ENCODE measurements at places on chromosomes 1 and 21.

- peak; percentile 46 for DNase-seq
Measured at GRCh38 chr1:108816049-108816893, 40.6 kb downstream of the AKNAD1 start.

DNA sequence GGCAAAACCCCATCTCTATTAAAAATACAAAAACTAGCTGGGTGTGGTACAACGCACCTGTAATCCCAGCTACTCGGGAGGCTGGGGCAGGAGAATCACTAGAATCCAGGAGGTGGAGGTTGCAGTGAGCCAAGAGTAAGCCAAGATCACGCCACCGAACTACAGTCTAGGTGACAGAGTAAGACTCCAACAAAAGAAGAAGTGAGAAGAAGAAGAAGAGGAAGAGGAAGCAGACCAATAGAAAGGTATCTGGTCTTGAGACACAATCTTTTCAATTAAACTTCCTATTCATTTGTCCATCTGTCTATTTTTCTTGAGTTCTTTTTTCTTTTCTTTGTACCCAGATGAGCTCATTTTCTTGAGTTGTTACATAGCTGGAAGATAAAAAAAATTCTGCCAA is 55.7 kb upstream of the ACADM start:
- no peak for DNase-seq

- DNase-seq: no peak
Measured at GRCh38 chr21:29601047-29601446, 302.3 kb downstream of the BACH1 start.

- no peak for DNase-seq
Measured at GRCh38 chr1:5508669-5509330, 483.4 kb downstream of the NPHP4 start.

GRCh38 chr1:67239738-67240137 is 67.9 kb upstream of the IL12RB2 start:
- no peak for DNase-seq

DNA sequence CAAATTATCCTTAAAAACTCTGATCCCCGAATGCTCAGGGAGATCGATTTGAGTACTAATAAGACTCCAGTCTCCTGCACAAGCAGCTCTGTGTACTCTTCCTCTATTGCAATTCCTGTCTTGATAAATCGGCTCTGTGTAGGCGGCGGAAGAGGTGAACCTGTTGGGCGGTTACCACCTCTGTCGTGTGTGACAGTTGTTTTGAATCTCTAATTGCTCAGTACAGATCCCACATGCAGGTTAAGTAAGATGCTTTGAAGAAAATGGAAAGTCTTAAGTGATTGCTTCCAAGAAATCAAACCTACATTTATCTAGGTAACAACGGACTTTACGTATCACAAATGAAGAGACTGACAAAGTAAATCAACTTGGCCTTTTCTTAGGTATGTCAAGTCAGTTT is 35.5 kb downstream of the COA6 start:
- DNase-seq: no peak

DNA sequence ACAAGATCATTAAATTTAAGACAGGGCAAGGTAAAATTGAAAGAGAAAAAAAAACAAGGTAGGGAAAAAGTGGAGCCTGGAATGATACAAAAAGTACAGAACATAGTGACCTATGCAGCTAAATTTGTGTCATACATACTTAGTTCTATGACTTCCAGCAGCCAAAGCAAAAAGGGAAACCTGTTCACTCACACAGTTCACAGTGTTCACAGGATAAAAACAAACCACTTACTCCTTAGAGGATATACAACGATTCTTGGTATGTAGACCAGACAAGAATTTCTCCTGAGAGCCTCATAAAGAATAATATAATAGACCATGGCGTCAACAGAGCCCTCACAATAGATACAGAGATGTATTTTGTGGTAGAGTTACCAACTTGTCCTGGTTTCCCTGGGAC is 27.5 kb downstream of the COA7 start:
- DNase-seq: no peak

- DNase-seq: no peak
Measured at GRCh38 chr1:29240400-29240837, 4.1 kb downstream of the PTPRU start.

DNA sequence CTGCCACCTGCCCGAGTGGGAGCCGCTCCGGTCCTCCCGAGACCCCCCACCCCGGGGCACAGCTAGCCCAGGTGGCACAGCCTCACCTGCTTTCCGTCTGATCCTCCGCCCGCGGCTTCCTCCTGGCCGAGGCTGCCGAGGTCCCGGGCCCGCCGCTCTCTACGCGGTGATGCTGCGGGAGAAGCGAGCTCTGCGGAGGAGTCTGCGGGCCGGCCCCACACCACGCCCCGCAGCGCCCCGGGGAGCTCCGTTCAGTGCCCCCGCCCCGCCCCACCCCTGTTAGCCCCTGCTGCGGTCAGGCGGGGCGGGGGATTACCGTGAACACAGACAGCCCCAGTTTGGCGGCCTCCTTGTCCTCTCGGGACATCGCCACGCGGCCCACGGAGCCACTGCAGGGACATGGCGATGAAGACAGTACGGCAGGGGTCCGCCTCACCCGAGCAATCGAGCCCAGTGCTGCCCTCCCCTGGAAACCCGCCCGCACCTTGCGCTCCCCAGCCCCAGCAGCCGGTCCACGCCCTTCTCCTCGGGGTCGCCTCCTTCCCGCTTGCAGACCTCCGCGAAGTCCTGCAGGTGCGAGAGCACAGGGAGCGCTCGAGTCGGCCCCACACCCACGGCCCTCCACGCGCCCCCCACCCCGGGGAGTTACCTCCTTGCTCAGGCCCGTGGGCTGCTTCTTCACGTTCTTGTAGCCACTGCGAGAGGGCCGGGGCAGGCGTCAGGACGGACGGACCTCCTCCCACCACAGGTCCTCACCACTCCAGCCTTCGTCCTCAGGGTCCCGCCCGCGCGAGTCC is 933 bp downstream of the C1orf35 start:
- no peak for DNase-seq

DNA sequence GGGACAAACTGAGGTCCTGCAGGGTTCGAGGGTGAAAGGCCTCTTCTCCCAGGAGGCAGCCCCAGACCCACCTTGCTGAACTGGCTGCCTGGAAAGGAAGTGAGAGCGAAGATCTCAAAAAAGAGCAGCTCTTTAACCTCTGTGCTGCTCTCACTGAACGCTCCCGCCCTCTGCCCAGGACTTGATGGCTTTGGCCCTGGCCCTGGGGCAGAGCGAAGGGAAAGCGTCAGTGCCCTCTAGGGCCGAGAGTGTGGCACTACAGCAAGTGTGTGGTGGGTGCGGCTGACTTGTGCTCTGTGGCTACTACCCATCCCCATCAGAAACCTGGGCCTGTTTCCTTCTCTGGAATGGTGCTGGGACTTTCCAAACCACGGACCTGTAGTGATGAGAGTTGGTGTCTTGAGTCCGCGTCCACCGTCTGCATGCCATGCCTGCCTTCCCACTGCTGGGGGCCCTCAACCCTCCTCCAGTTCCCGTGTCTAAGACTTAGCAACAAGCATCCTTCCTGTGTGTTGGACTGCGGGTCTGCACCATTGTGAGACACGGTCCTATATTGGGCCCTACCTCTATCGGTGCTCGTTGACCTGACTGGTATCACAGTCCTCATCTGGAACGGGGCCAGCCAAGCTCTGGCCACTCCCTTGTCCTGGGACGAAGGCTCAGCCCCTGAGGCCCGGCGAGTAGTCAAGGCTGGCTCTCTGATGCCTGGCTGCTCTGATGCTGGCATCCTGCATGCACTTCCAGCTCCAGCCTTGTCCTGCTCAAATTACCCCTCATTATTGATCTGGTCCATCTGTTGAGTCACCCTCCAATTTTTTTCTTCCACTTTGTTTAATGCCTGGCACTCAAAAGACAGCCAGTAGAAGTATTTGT is 180.3 kb downstream of the DISC1 start:
- no peak for DNase-seq

DNA sequence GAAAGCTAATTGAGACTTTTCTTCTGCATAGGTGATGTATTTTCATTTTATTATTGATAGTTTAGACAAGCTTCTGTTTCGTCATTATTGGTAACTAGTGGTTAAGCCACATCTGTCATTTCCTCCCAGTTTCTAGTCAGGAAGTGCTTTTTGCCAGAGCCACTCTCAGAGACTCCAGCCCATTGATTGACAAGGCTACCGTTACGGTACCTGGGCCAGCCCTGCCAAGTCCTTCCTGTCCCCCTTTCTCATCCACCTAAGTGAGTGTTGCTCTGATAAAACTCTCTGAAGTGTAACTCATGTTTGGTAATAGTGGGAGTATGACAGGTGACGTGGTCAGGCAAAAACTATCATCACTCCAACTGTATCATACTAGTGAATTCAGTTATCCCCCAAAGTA is 29.6 kb upstream of the AGL start:
- DNase-seq: no peak

DNA sequence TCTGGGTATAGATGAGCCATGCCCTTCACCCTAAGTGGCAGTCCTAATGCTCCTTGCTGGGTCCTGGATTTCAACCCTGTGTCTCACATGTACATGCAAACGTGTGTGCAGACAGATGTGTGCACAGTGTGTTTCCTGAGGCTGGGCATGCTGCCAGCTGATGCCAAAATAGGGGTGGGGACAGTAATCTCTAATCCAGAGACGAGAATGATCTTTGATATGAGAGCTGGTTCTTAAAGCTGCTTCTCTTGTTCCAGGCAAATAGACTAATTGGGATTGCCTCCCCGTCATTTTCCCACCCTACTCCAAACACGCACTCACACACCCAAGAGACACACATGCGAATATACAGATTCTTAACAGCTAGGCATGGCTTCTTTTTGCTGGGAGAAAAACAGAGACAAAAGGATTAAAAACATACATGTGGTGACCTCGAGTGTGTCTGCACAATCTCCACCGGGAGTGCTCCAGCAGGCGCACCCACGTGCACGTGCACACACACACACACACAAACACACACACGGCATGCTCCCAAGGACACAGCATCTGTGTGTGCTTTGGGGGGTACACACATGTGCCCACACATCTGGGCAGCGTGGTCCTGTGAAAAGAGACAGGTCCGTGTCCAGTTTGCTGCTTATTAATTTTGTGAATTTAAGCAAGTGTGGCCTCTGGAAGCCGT is 102.1 kb upstream of the ZBTB40 start:
- DNase-seq: no peak

GRCh38 chr21:14527696-14528652 is 18.1 kb downstream of the SAMSN1 start:
- DNase-seq: no peak

DNA sequence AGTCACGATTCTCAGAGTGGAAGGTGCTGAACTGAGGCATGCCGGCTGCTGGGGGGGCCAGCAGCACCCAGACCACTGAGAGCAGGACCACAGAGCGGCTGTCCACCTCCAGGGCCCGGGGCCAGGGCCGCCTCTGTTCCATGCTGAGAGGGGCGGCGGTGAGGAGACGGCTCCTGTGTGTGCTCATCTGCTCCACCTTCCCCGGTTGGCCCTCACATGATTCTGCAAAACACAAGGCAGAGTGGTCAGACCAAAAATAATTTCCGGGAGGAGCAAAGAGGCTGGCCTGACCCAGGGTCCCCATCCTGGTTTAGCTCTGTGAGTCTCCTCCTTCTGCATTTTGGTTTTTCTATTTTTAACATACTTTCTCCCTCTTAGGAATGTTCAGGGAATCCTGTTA is 26.4 kb downstream of the PLXNA2 start:
- DNase-seq: no peak

GRCh38 chr1:99680270-99680669 is 34.4 kb downstream of the PALMD start:
- DNase-seq: no peak

DNA sequence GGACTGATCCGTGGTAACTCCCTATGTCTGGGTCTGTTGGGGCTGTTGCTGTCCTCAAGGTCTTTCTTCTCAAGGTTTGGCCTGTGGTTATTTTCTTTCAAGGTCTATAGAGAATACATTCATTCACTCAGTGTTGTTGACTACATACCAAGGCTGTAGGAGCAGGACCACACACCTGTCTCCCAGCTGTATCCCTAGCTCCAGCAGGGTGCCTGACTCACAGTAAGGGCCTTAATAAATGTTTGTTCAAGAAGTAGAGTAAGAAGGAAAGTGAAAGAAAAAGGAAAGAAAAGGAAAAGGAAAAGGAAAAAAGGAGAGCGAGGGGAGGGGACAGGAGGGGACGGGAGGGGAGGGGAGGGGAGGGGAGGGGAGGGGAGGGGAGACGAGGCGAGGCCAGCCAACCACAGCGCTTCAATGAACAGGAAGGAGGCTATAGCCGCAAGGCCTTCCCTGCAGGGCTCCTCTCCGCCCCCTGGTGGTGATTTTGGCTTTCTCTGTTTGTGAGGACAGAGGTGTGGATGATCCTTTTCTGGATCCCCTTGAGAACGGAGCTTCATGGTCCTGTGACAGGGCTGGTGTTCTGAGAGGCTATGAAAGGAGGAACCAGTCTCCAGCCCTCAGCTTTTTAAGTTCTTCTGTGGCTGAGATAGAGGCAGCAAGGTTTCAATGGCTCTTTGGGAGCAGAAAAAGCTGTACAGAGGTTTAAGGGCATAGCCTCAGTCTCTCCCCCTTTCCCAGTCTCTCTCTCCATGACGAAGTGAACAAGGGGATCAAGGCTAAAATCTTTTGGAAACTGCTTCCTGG is 30.6 kb upstream of the LCE5A start:
- DNase-seq: no peak

DNA sequence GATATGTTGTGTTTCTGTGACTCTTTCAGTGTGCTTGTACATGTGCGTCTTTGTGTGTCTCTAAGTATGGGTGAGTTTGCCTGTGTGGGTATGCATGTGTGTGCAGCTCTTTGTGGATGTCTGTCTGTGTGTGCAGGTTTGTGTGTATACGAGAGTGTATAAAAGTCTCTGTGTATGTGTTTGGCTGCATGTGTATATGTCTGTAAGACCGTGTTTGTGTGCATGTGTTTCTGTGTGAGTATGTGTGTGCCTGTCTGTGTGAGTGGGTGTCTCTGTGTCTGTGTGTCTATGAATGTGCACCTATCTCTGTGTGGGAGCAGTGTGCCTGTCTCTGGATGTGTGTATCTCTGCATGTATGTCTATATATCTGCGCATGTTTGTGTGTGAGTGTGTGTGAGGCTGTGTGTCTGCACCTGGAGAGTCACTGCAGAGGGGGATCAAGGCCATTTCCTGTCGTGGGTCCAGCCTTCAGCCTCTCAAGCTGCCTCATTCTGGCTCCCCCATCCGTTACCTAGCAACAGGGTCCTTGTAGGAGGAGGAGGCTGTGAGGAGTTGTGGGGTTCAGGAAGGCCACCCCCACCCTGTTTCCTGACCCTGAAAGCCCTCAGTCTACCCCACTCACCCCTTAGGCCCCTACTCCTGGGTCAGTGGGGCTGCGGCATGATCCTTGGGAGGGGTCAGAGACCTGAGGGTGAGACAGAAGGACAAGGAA is 10.4 kb downstream of the FGR start:
- DNase-seq: no peak

DNA sequence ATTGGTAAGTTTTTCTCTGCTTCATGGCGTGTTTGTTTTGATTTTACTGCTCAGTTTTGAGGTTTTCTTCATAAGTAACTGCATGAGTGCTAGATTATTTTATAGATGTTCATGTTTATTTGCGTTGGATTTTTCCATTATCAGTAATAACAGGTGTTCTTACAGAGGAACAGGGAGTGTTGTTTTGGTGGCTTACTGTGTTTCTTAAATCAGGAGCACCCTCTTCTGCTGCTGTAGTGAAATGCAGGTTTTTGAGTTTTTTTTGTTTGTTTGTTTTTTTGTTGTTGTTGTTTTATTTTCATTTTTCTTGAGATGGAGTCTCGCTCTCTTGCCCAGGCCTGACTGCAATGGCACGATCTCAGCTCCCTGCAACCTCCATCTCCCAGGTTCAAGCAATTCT is 32.6 kb downstream of the CTBS start:
- no peak for DNase-seq

GRCh38 chr1:209937996-209938959 is at the start of gene SYT14:
Gene SYT14 (plus strand): TSS chr1:209938217. CDS start chr1:209938265, 48 bp downstream.
- no peak for DNase-seq

- no peak for DNase-seq
Measured at GRCh38 chr1:171868217-171868803, 27.0 kb downstream of the DNM3 start.

GRCh38 chr1:58434181-58434580 is 112.3 kb downstream of the OMA1 start:
- DNase-seq: no peak
